Pancreas (tissue), 10 donors: ENCODE measurements at places on chromosomes 2 and 18. TPM values are rescaled to one million over a fixed set of nuclear protein-coding genes. Genes with fewer than 3 reads are reported as not detected.
A peak's percentile ranks its signal among the peaks of the same experiment; 100 is the strongest.

NYAP2 gene
- 0.16 TPM for total RNA-seq

TAF4B gene
- total RNA-seq = 3.4 TPM

CYP1B1 gene
- total RNA-seq = 9.7 TPM

DNA sequence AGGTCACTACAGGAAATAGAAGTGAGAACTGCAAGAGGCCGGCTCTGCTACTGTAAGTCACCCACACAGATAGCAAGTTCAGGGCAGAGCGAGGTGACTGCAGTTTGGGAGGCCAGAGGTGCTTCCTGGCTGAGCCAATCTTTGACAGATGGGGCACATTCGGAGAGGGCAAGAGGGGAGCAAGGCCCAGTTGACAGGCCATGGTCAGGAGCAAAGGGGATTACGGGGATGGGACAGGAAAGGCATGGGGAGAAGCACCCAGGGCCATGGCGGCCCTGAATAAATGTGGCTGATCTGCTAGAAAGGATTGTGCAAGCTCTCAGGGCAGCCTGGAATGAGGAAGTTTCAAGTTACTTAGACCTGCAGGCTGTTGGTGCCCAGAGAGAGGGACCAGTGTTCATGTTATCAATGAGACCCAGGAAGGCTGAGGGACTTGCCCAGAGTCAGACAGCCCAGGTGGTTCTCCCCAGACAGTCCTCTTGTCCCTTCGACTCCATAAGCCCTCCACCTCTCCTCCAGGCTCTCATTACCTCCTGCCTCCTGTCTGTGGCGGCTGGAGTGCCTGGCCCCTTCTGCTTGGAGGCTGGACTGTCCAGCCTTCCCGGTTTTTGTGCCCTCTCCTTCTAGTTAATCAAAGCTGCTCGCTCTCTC is 123.3 kb downstream of the CTIF start:
- DNase-seq = no peak

C1QL2 gene
- total RNA-seq = 0.09 TPM

DAPL1 gene
- total RNA-seq = 2.6 TPM

MARCHF4 gene
- total RNA-seq = 0.67 TPM

MLPH gene
- total RNA-seq = 10.9 TPM

- DNase-seq = peak; percentile 65
Measured at GRCh38 chr2:112055730-112056625, 909 bp downstream of the TMEM87B start.

METAP1D gene
- 4.5 TPM for total RNA-seq

- DNase-seq = no peak
Measured at GRCh38 chr2:36584148-36584794, 13.7 kb downstream of the FEZ2 start.

DNA sequence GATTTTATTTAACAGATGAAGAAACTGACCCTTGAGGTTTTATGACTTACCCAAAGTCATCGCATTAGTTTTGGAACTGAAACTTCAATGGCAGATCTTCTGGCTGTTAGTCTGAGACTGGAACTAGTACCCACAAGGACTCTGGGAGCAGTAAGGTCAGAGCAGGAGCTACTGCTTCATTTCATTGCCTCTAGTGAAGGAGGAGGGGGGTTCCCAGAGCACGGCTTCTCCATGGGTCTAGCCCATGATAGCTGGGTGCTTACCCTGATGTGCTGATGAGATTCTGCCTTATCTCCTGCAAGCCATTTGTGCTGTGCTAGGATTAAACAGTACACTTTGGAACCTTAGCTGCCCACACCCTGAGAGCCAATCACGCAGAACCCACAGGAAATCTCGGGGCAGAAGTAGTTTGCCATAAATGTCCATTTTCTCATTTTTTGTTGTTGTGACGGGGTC is 5.4 kb upstream of the RNASEH1 start:
- DNase-seq = no peak

COL5A2 gene
- 9.0 TPM for total RNA-seq

GRCh38 chr2:86045541-86045940 is 60.1 kb downstream of the POLR1A start:
- no peak for DNase-seq

DNA sequence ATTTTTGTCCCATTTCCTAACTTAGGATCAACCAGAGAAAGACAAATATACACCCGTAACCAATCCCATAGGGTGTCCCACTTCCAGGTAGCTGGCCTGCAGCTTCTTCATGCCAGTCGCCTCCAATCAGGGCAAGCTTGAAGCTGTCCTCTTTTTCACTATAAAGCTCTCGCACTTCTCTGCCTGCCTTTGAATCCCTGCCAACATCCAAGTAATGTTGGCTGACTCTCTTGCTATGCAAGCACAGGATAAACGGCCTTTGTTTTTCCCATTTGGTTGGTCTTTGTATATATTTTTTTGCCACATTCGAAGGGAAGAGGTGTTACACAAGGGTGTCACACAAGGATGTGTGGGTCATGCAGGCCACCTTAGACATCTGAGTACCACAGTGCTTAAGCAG is 388.8 kb downstream of the CBLN2 start:
- no peak for DNase-seq

MOCOS gene
- total RNA-seq = 1.3 TPM

RFX8 gene
- not detected for total RNA-seq

- no peak for DNase-seq
Measured at GRCh38 chr2:177393203-177393755, 706 bp downstream of the AGPS start.

ERICH2 gene
- total RNA-seq = 0.62 TPM

MEP1B gene
- total RNA-seq = not detected

GRCh38 chr18:51988277-51988676 is 351.7 kb upstream of the DCC start:
- no peak for DNase-seq

DNA sequence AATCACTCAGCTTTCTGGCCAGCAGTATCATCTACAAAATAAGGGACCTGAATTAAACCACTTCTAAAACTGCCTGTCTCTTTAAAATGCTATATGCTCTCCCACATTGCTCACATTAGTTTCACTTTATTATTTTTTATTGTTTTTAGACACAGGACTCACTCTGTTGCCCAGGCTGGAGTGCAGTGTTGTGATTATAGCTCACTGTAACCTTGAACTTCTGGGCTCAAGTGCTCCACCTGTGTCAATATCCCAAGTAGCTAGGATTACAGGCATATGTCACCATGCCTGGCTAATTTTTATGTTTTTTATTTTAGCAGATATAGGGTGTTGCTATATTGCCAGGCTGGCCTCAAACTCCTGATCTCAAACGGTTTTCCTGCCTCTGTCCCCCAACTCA is 591.3 kb upstream of the ZNF804A start:
- DNase-seq = peak; percentile 33

CXCR4 gene
- 1.2 TPM for total RNA-seq

CCDC74B gene
- 1.2 TPM for total RNA-seq

POTEC gene
- not detected for total RNA-seq

DNA sequence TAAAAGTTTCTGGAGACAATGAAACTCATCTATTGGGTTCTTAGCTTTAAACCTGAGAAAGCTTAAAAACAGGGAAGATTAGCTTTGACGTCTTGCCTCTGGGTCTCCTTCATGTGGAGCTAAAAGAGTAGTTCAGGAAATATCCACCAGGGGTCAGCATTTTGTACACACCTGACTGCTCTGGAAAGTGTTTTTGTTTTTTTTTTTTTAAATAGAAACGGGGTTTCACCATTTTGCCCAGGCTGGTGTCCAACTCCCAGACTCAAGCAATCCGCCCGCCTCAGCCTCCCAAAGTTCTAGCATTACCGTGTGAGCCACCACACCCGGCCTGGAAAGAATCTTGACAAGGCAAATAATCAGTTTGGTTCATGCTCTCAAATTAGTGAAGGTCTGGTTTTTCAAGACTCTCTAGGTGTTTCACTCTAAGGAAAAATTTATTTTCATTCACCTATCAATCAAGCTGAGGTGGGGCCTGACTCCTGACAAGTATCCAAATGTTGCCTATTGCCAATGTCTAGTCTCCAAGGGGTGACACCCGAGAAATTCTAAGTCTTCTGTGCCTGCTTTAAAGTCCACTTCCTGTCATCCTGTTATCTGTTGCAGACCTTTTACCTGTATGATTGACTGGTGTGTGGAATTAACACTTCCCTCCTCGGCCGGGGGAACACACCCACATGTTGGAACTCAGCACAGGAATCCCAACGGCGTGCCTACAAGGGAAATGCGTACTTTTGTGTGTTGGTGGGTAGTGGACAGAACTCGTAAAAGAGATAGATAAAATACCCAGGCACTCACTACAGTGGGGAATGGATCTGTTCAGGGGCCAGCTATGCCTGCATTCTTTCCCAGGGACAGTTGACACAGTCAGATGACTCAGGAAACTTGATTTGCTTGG is 11.3 kb downstream of the IL1RN start:
- DNase-seq = peak; percentile 53

DNA sequence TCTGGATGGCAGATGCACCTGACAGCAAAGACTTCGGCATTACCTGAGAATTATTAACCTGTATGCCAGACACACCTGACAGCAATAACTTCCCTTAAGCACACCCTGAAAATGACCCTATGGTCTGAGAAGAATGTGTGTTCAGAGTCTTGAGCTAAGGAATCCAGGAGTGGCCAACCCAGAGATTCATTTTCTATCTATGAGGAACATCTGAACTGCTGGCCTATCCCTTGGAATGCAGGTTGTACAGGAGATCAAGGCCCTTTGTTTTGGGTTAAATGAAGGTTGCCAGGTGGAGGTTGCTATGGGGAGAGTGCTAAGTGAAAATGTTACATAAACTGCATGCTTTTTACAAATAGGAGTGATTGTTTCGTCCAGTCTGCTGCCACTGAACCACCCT is 200.9 kb upstream of the MEIS1 start:
- no peak for DNase-seq

DNA sequence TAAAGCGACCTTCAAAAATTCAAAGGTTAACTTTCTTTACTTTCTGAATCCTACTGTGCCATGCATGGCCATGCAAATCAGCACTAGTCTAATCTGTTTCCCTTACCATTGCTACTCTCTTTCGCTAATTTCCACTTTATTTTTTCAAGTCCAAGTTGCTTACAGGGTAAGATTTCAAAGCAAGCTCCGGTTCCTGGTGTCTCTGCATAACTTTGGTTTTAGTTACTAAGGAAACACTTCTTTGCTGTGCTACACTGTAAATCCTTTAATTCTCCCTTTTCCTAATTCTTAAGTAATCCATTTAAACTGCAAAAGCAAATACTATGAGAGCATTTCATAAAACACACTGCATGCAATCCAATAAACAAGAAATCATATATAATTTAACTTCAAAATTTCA is 383.5 kb upstream of the LYPD1 start:
- DNase-seq = no peak

GIGYF2 gene
- 40.4 TPM for total RNA-seq

FEV gene
- total RNA-seq = 0.69 TPM

R3HDM1 gene
- 11.7 TPM for total RNA-seq

DNA sequence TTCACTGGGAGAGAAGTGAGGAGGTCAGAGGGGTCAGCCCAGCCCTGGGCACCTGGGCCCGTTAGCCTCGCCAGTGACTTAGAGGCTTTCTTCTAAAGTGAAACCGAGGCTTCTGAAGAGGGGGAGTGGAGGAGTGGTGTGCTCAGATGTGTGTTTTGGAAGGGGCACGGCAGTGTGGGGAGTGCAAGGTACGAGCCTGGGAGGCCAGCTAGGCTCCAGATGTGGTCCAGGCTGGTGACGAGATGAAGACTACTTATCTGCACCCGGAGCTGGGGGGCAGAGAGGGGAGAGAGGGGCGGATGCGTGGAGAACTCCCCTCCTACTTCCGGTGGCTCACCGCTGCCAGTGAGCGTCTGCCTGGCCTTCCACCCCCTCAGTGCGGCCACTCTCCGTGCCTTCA is 371.3 kb upstream of the HS6ST1 start:
- DNase-seq = no peak

DNA sequence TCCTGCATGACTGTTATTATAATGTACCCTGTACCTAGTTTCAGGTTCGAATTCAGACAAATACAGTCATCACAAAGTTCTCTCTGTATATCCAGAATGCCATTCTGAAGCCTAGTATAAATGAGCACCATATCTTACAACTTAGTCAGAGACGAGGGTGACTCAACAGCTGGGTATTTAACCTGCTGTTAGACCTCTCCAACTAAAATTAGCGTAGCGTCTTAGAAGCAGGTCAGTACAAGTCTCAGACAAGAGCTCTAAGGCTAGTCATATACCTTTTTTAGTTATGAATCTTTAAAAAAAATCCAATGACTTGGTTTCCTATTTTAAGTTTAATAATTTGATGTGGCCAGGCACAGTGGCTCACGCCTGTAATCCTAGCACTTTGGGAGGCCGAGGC is 74.1 kb downstream of the CABYR start:
- no peak for DNase-seq

DNA sequence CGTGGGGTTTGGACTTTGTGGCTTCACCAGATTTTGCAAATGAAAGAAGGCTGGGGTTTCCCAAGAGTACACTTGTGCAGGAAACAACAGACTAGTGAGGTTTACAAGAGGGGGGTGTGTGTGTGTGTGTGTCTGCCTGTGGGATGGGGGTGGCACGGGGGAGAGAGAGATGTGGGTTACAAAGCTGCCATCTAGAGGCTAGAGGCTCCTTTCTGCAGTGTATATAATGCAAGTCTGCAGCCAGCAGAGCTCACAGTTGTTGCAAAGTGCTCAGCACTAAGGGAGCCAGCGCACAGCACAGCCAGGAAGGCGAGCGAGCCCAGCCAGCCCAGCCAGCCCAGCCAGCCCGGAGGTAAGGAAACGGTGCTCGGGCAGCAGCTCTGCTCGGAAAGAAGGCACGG is at the start of gene ACKR3:
ACKR3 (plus strand) TSS at position 253 of the 401 bp plus-strand sequence. CDS start 10,641 bp downstream, outside the sequence.
- DNase-seq = peak; percentile 87

GRCh38 chr2:72689579-72690195 is 136.1 kb downstream of the EXOC6B start:
- no peak for DNase-seq

DNA sequence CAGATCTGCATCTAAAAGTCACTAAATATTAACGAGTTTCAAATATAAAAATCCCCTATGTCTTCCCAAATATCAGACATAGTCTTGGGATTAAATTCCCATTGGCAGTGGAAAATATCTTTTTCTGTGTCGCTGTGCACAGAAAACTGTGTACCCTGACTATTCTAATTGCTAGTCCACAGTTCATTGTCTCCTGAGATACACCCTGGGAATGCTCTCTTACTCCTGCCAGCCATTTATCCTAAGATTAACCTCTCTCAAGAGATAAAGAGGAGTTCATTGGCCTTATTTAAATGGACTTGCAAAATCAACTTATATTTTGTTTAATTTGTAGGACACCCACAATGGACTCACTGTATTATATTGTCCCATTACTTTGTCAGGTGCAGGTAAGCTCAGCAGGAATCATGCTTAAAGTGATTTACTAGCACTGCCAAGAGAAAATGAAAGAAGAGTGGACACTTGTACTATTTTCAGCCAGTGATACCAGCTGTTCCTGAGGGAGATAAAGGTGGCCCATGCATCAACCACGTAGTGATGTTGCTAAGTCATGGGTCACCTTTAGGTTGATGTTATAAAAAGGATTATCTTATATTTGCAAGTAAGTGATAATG is 553.8 kb downstream of the PIK3C3 start:
- DNase-seq = no peak

GRCh38 chr2:103361712-103362111 is 599.9 kb downstream of the TMEM182 start:
- no peak for DNase-seq

DNA sequence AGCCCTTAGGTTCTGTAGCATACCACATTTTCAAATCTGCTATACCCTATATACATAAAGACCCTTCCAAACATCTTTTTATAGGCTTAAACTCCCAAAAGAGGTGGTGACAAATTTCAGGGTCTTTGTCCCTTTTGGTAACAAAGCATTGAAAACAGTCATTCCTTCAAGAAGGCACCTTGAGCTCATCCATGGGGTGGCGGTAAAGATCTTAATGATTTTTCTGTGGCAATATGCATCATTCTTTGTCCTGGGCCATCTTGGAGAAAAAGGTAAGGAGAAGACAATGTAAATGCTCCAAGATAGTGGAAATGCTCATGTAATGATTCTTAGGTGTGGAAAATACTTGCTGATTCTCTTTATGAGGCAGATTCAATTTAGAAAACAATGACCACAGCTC is 890.5 kb downstream of the CNTNAP5 start:
- DNase-seq = no peak

PKDCC gene
- 9.9 TPM for total RNA-seq
